ENCODE measurements at places on chromosomes 3 and 15.

GRCh38 chr3:124597979-124598378, 132.3 kb upstream of the UMPS start:
- no peak for DNase-seq

- DNase-seq: no peak
Measured at GRCh38 chr3:194957743-194958240, 272.1 kb downstream of the FAM43A start.

- no peak for DNase-seq
Measured at GRCh38 chr15:36673039-36673438, 93.6 kb downstream of the CDIN1 start.

- DNase-seq: no peak
Measured at GRCh38 chr3:195757438-195757770, 36.6 kb downstream of the MUC20 start.

- DNase-seq: no peak
Measured at GRCh38 chr3:66836363-66837152, 161.5 kb upstream of the KBTBD8 start.

Measured in stimulated activated CD4-positive, alpha-beta T cell treated with anti-CD3 and anti-CD28 coated beads, Interleukin-1b, Interleukin-23, amount 100 ng/mL, for 1 hour (primary cell).